ENCODE measurements at places on chromosomes 11 and 22.

DNA sequence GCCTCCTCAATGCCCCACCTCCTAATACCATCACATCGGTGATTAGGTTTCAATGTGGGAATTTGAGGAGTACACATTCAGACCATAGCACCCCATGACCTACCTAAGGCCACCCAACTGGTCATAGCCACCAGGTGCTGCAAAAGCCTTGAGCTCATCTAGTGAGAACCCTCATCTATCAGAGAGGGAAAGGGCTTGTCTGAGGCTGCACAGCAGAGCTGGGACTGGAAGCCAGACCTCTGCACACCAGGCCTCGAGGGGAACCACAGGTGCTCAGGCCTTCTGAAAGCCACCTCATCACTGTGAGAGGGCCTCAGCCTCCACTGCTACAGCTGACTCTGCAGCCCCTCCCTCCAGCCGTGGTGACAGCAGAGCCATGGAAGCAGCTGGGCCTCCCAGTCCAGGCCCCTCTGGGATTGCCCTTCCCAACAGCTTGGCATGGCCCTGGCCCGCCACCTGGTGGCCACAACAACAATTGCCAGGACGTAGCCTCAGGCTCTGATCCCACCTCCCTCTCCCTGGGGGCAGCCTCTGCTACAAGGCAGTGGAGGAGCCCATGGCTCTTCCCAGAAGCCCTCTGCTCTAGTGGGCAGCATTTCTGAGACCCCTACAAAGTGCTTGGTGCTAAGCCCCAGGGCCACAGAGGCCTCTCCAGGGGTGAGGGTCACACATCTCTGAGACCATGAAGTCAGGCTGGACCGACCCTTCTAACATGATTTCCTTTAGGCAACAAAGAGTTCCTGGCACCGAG lies 41.0 kb upstream of the PRDM11 start:
- DNase-seq: peak; percentile 33

- DNase-seq: no peak
These were observed 74.8 kb downstream of the ETS1 start for GRCh38 chr11:128512474-128512996.

GRCh38 chr11:69416762-69417698 lies 64.4 kb upstream of the LINC01488 start:
- DNase-seq: no peak

- DNase-seq: no peak
These were observed 70.0 kb upstream of the GRIK4 start for GRCh38 chr11:120441592-120441991.

GRCh38 chr11:44178381-44178780 lies 82.9 kb downstream of the EXT2 start:
- DNase-seq: no peak

DNA sequence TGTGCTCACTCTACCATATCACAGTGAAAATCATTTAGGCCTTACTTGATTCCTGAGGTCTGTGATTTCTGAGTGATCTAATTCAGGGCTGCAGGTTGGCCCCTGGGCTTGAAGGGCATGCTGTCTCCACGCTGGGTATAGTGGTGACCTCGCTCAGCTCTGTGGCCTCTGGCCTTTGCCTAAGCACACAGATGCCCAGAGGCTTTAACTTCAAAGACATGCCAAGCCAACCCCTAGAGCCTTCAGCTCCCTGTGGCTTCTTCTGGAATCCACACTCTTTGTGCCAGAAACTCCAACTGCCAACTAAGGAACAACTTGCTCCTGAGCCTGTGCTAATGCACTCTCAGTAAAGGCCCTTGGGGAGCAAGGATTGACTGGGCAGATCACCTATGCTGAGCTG lies 232.6 kb upstream of the MPPED2 start:
- no peak for DNase-seq

- no peak for DNase-seq
These were observed 6.4 kb upstream of the CDPF1 start for GRCh38 chr22:46256358-46256958.

- no peak for DNase-seq
These were observed 45.1 kb downstream of the AHNAK start for GRCh38 chr11:62501432-62501891.

GRCh38 chr11:120182372-120182771 lies 28.5 kb upstream of the OAF start:
- no peak for DNase-seq
